ENCODE measurements at places on chromosomes 3 and 15. TPM values are rescaled to one million over a fixed set of nuclear protein-coding genes. Genes with fewer than 3 reads are reported as not detected.

The SLITRK3 gene
- polyA plus RNA-seq, result 0.22 TPM

The COL6A5 gene
- 0.03 TPM for polyA plus RNA-seq

The CYP11A1 gene
- polyA plus RNA-seq, result 0.57 TPM

The CEMIP gene
- polyA plus RNA-seq, result 3.1 TPM

The PLSCR1 gene
- polyA plus RNA-seq, result 87.7 TPM

The DZIP1L gene
- polyA plus RNA-seq, result 14.0 TPM

The PDZRN3 gene
- 35.6 TPM for polyA plus RNA-seq

The ADGRG7 gene
- polyA plus RNA-seq, result 0.10 TPM

The C15orf62 gene
- 2.0 TPM for polyA plus RNA-seq

The MYL3 gene
- polyA plus RNA-seq, result 25.0 TPM

The SLC6A6 gene
- polyA plus RNA-seq, result 19.2 TPM

The TRIM71 gene
- 8.3 TPM for polyA plus RNA-seq

The ACAD9 gene
- polyA plus RNA-seq, result 39.6 TPM

The TARS3 gene
- 18.1 TPM for polyA plus RNA-seq

The IL5RA gene
- polyA plus RNA-seq, result 0.64 TPM

The TMCO5A gene
- not detected for polyA plus RNA-seq

The KCNH8 gene
- 0.97 TPM for polyA plus RNA-seq

The TLR9 gene
- 0.23 TPM for polyA plus RNA-seq

The MKRN2OS gene
- polyA plus RNA-seq, result 0.61 TPM

The NIT2 gene
- polyA plus RNA-seq, result 122 TPM

The KIF9 gene
- polyA plus RNA-seq, result 24.9 TPM

The IMP3 gene
- 56.6 TPM for polyA plus RNA-seq

The LRRFIP2 gene
- 36.6 TPM for polyA plus RNA-seq

The SPESP1 gene
- 6.4 TPM for polyA plus RNA-seq

The FGF7 gene
- 19.8 TPM for polyA plus RNA-seq

The GOLGA6B gene
- polyA plus RNA-seq, result 0.34 TPM

The ANKRD63 gene
- not detected for polyA plus RNA-seq

The PATL2 gene
- polyA plus RNA-seq, result 0.87 TPM

The ILDR1 gene
- 9.1 TPM for polyA plus RNA-seq

The MB21D2 gene
- polyA plus RNA-seq, result 17.7 TPM

The NRG4 gene
- polyA plus RNA-seq, result 4.5 TPM

The DPPA4 gene
- polyA plus RNA-seq, result 4.6 TPM

The SOX14 gene
- polyA plus RNA-seq, result not detected

The CCRL2 gene
- 1.00 TPM for polyA plus RNA-seq

The NLGN1 gene
- polyA plus RNA-seq, result 3.3 TPM

The UBA3 gene
- polyA plus RNA-seq, result 81.0 TPM

The SERPINI2 gene
- 0.57 TPM for polyA plus RNA-seq

The SLC2A2 gene
- 15.3 TPM for polyA plus RNA-seq

The EPHB1 gene
- polyA plus RNA-seq, result 4.8 TPM

The CFAP92 gene
- 1.3 TPM for polyA plus RNA-seq

The PPP1R14D gene
- 0.61 TPM for polyA plus RNA-seq
